Osteoblast (primary cell): ENCODE measurements at places on chromosomes 1 and 21. TPM values are rescaled to one million over a fixed set of nuclear protein-coding genes. Genes with fewer than 3 reads are reported as not detected.

Gene LINGO4
- not detected in 2 replicates for total RNA-seq

Gene NEXN
- 6.9 and 7.7 TPM in 2 replicates for total RNA-seq

Gene OLIG2
- total RNA-seq: not detected in 2 replicates

Gene TMEM59
- total RNA-seq: 356 and 365 TPM in 2 replicates

Gene OR6F1
- total RNA-seq: not detected in 2 replicates

Gene USP25
- total RNA-seq: 55.1 and 56.1 TPM in 2 replicates

Gene PLPPR4
- total RNA-seq: 1.5 and 1.8 TPM in 2 replicates

Gene SAMD11
- total RNA-seq: 7.7 and 8.3 TPM in 2 replicates

Gene MT1HL1
- total RNA-seq: not detected in 2 replicates

Gene CAPN8
- not detected in 2 replicates for total RNA-seq

Gene TAS1R3
- under 0.01 TPM in 2 replicates for total RNA-seq

Gene OR10T2
- total RNA-seq: not detected in 2 replicates

Gene LMX1A
- not detected in 2 replicates for total RNA-seq

Gene OXCT2
- total RNA-seq: 1.1 and 1.2 TPM in 2 replicates

Gene CALML6
- total RNA-seq: 0.29 and 0.36 TPM in 2 replicates

Gene NCAM2
- 8.0 and 15.3 TPM in 2 replicates for total RNA-seq

Gene CELA2A
- not detected in 2 replicates for total RNA-seq

Gene LRRC38
- not detected in 2 replicates for total RNA-seq

Gene KRTAP10-12
- not detected in 2 replicates for total RNA-seq

Gene AK2
- 89.3 and 139 TPM in 2 replicates for total RNA-seq

Gene RIPPLY3
- not detected in 2 replicates for total RNA-seq

Gene EVA1B
- total RNA-seq: 119 and 135 TPM in 2 replicates

Gene PCAT6
- total RNA-seq: 0.29 and 0.72 TPM in 2 replicates

Gene TMEM82
- total RNA-seq: not detected in 2 replicates

Gene FAM72D
- under 0.01 TPM in 1 of 2 replicates, not detected in the other for total RNA-seq

Gene CASQ2
- total RNA-seq: not detected in 2 replicates

Gene UTS2
- total RNA-seq: under 0.01 and 0.29 TPM in 2 replicates

Gene KRTAP11-1
- total RNA-seq: not detected in 2 replicates

Gene MYCL
- total RNA-seq: 0.72 and 0.88 TPM in 2 replicates

Gene ARTN
- total RNA-seq: 0.29 TPM in 1 of 2 replicates, not detected in the other

Gene TNFSF4
- 0.59 and 1.1 TPM in 2 replicates for total RNA-seq

Gene TDRD5
- not detected in 2 replicates for total RNA-seq

Gene HSD3B2
- not detected in 2 replicates for total RNA-seq

Gene S100A16
- 160 and 190 TPM in 2 replicates for total RNA-seq

Gene TBX15
- total RNA-seq: 38.0 and 44.5 TPM in 2 replicates

Gene FCRL5
- under 0.01 TPM in 1 of 2 replicates, not detected in the other for total RNA-seq

Gene B3GALT5
- under 0.01 TPM in 2 replicates for total RNA-seq

Gene SEMA4A
- 1.5 and 1.8 TPM in 2 replicates for total RNA-seq

Gene ANXA9
- under 0.01 TPM in 2 replicates for total RNA-seq

Gene C21orf58
- 2.2 and 3.2 TPM in 2 replicates for total RNA-seq

Gene CBR1
- total RNA-seq: 69.0 and 73.5 TPM in 2 replicates

Gene CHD5
- total RNA-seq: under 0.01 TPM in 1 of 2 replicates, not detected in the other

Gene BARHL2
- not detected in 2 replicates for total RNA-seq

Gene HSD3B1
- total RNA-seq: not detected in 2 replicates

Gene BGLAP
- total RNA-seq: 1.5 and 2.2 TPM in 2 replicates

Gene MAN1C1
- total RNA-seq: 16.3 and 28.0 TPM in 2 replicates

Gene PGM1
- 126 and 128 TPM in 2 replicates for total RNA-seq

Gene CELA3A
- not detected in 2 replicates for total RNA-seq

Gene PTGFR
- 67.7 and 81.9 TPM in 2 replicates for total RNA-seq

Gene EFNA3
- total RNA-seq: 1.4 and 2.1 TPM in 2 replicates

Gene PRR9
- not detected in 2 replicates for total RNA-seq

Gene CFAP107
- total RNA-seq: not detected in 2 replicates

Gene C1QC
- total RNA-seq: 2.2 TPM in 1 of 2 replicates, not detected in the other

Gene KRTAP10-6
- total RNA-seq: not detected in 2 replicates

Gene FABP3
- total RNA-seq: 28.6 and 38.0 TPM in 2 replicates
